ENCODE measurements at places on chromosomes 2 and 18.

DNA sequence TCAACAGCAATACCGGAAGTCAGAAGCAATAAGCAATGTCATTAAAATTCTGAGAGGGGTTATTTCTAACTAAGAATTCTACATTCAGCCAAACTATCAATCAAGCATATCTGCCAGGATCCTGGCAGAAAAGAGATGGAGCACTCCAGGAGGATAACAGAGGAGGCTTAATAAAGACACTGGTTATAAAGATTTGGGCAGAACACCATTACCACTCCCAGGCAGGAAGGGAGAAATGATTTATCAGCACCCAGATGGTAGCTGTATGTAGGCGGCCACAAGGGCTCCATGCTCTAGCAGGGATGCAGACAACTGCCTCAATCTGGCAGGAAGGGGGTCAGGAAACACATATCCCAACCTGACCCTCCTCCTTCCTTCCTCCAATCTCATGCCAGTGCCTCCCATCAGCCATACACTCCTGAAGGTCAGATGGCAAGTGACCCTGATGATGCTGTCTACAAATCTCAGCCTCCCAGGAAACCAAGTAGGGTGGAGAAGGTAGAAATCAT lies 20.5 kb upstream of the TNFAIP6 start:
- no peak for DNase-seq

- DNase-seq: no peak
These were observed 176.0 kb downstream of the CCDC178 start for GRCh38 chr18:33264566-33264965.

DNA sequence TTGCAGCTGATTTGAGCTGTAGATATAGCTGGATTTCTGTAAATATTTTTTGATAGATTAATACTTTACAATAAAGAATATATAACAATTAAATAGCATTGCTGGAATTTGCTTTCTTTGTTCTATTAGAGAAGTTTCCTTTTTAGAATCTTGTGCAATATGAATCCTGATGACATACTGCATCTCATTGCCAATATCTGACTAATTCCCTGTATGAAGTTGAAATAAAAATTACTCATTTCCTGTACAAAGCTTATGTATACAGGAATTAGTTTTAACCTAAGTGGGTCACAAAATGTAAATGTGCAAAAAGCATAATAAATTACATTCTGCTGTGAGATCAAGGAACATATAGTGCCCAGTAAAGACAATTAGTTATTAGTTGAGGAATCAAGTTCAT lies 72.8 kb upstream of the TMEFF2 start:
- no peak for DNase-seq

DNA sequence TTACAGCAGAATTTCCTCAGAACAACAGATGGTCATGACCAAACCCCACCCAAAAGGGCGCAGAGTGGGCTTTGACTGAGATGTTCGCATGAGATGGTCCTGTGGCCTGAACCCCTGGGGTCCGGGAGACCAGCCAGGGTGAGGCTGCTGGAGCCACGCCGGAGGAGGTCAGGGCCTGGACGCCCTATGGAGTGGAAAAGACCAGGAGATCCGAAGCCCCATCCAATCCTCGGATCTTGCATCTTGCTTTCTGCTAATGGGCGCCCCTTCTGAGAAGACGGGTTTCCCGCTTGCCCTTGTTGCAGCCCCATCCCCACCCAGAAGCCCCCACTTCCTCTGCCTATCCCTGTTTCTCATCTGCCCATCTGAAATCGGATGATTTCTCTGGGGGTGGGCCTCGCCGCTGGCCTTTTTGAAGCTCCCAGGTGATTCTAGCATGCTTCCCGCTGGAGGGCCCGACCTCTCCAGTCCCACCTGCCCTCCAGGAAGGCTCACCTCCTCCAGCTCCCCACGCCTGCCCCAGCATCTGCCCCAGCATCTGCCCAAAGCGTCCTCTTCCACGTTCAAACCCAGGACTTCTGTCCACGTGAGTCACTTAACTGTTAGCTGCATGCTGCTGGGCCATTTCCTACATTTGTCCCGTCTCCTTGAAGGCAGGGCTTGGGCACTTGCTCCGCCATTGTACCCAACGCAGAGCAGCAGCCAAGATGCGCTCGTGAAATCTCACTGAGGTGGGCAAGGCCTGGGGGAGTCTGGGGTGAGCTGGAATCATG lies 4.3 kb upstream of the CNDP1 start:
- DNase-seq: no peak

GRCh38 chr18:59220784-59221765 lies 1.1 kb downstream of the GRP start:
- DNase-seq: no peak

DNA sequence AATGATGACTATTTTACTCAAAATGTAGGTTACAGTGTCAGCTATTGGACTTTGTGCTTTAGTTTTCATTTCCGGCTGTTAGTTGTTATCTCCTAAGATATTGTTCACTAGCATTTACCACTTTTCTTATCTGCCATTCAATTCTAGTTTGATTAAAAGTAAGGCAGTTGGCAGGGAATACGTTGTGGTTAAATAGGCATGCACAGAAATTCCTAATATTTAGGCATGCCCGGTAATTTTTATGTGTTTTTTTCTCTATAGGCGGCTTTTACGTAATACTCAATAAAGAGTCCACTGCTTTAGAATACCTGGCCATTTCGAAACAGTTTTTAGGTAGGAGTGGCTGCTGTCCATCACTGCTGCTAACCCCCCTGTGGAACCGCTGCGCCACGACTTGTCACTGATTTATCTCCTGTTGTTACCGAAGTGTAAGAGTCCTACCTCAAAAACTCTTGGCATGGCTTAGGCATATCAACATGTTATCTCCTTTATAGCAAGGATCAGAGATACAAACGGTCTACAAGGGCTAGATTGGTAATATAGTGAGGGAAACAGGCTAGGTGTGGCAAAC lies 39.5 kb downstream of the BABAM2 start:
- DNase-seq: no peak

DNA sequence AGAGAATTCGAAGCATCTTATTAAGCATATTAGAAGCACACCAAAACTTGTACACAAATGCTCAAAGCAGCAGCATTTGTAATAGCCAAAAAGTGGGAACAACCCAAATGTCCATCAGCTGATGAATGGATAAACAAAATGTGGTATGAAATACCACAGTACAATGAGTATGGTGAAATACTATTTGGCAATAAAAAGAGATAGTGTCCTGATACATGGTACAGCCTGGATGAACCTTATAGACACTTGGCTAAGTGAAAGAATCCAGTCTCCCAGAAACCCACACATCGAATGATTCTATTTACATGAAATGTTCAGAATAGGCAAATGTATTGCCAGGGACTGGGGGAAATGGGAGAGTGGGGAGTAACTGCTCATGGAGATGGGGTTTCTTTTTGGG lies 3.0 kb downstream of the SPATA3 start:
- DNase-seq: no peak
